ENCODE measurements at places on chromosomes 5 and 9.
A peak's percentile ranks its signal among the peaks of the same experiment; 100 is the strongest.

- DNase-seq = peak; percentile 74
Observed at GRCh38 chr5:61333321-61333953, 1.4 kb downstream of the ZSWIM6 start.

DNA sequence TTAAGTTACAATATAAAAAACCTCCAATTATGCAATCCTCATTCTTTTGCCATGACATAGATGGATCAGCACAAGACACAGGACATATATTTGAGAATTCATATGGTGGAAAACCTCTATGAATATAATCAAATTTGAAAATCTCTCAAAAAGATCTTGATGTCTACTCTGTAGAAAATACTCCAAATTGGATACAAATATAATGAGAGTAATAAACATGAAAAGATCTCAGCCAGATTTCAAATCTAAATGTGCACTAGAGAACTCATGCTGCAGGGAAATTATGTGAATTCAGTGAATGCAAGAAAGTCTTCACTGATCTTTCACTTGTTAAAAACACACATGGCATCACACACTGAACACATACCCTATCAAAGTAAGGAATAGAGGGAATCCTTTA is 13.8 kb downstream of the PCDHB15 start:
- DNase-seq = no peak

DNA sequence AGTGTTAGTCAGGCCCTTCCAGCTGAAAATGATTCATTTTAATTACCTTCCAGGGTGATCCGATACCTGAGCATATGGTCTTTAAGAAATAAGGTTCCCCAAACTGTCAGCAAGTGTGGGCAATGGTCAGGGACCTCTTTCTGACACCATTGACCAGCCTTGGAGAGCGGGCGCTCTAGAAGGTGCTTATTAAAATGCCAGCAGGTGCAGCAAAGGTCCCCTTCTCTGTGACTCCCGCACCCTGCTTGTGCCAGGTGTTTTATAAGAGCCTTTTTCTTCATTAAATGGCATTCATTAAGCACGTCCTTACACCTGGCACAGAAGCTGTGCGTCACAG is 85.3 kb downstream of the MVB12B start:
- DNase-seq = no peak

GRCh38 chr9:117826837-117827236 is 122.6 kb downstream of the TLR4 start:
- DNase-seq = no peak

- DNase-seq = no peak
Observed at GRCh38 chr5:167950126-167950721, 341.2 kb upstream of the WWC1 start.

DNA sequence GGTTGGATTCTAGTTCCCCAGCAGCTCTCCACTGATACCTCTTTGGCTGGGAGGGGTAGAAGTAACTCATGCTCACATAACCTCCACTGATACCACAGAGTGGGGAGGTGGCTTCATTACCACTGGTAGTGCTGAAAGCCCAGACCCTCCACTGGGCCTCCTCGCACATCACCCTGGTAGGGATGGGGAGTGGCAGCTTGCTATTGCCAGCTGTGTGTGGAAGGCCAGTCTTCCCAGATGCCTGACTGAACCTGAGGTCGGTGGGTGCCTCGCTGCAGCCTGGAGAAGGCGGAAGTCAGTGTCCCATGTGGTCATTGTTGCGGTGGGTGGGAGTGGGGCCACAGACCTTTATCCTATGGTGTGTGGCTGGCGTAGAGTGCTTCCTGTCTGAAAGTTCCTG is 138.0 kb downstream of the TAF11L14 start:
- DNase-seq = no peak

GRCh38 chr5:150062216-150062922 is 24.0 kb downstream of the CSF1R start:
- no peak for DNase-seq

DNA sequence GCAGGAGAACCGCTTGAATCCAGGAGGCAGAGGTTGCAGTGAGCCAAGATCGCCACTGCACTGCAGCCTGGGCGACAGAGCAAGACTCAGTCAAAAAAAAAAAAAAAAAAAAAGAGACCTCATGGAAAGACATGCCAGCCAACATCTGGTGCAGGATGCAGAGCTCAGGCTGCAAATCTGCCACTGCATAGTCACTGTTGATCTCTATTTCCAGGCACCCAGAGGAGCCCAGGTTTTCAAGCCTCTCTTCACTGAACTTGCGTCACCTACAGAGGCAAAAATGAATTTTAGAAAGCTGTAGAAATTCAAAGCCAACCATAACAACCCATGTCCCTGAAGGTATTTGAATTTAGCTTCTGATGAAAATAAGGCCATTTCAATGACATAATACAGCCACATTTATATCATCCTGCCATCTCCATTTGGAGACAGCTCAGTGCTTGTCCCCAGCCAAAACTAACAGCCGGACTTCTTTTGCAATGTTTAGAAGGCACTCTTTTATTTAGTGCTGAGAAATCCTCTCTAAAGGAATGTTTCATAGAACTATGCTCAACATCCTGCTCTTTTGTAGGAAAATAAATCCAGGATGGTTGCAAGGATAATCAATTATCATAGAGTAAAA is 113.3 kb downstream of the SNX18 start:
- peak; percentile 74 for DNase-seq

DNA sequence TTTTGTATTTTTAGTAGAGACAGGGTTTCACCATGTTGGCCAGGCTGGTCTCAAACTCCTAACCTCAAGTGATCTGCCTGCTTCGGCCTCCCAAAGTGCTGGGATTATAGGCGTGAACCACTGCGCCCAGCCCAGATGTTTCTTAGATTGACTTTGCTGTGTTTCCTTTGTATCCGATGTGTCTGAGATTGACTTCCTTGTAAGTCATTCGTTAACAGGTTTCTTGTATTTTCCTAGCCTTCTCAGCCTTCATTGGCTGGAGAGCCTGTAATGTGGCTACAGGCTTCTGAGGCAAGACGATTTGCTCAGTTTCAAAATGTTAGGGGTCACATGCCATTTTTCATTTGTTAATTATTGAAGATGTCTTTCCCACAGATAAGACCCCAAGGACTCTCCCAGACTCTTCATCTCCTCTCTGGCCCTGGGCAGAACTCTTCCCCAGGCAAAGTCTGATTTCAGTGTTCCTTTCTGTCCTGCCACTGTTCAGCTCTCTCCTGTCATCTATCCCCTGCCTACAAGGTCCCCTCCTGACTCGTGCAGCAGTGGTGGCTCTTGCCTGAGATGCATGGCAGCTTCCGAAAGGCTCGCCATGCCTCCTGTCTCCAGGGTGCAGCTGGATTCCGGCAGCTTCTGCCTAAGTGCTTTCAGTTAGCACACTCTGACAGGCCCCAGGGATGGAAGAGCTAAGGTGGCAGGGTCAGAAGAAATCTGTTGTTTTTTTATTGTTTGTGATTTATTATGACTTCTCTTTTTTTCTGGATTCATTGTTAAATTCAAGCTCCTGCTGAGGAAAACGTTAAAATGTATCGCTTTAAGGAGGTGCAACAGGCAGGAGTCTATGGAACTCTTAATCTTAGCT is 206.4 kb downstream of the AOPEP start:
- no peak for DNase-seq

- DNase-seq = no peak
Observed at GRCh38 chr9:71795097-71795813, 26.9 kb upstream of the CEMIP2 start.

- DNase-seq = no peak
Observed at GRCh38 chr5:127529904-127530682, 12.7 kb downstream of the PRRC1 start.

- DNase-seq = no peak
Observed at GRCh38 chr5:134975078-134975715, 7.5 kb downstream of the CATSPER3 start.

DNA sequence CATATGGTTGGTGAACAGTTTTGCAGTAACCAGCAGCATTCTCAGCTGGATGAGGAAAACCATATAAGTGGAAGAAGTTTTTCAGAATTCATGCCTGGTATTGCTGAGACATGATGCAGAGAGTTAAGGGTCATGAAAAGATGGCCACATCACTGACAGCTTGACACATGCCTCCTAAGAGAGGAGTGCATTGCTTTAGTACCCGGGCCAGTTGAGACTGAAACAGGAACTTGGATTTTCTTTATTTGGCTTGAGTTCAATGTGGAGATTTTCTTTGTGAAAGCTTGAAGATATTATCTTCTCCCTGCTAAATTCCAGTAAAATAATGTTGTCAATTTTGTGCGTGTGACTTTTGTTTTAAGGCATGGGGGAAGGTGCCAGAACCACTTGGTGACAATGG is 35.8 kb downstream of the HACD4 start:
- no peak for DNase-seq

DNA sequence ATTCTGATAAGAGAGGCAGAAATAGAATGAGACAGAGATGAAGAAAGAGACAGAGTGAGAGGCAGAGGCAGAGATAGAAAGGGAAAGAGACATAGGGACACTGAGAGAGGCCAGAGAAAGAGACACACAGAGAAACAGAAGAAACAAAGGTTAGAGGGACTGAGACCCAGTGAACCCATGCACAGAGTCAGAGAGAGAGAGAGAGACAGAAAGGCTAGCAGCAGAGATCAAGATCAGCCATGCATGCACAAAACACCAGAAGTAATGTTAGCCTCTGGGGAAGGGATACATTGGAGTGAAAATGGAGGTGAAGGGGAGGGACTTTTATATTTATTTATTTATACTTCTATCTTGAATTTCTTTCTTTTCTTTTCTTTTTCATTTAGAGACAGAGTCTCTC is 14.1 kb upstream of the SPARC start:
- no peak for DNase-seq

GRCh38 chr9:38362852-38363588 is 29.5 kb upstream of the ALDH1B1 start:
- DNase-seq = peak; percentile 87

GRCh38 chr5:14937254-14937653 is 65.7 kb upstream of the ANKH start:
- peak; percentile 11 for DNase-seq
